Activated CD4-positive, alpha-beta T cell treated with anti-CD3 and anti-CD28 coated beads, Interleukin-2, amount 10 ng/mL, durations not matched to agents 24 days and 14 days (primary cell): ENCODE measurements at places on chromosomes 6 and 20. TPM values are rescaled to one million over a fixed set of nuclear protein-coding genes. Genes with fewer than 3 reads are reported as not detected.
A peak's percentile ranks its signal among the peaks of the same experiment; 100 is the strongest.

PI3 gene
- not detected in 2 replicates for total RNA-seq

BCKDHB gene
- total RNA-seq: 15.6 and 16.5 TPM in 2 replicates

RBPJL gene
- not detected in 2 replicates for total RNA-seq

KIF25 gene
- total RNA-seq: not detected in 2 replicates

OOEP gene
- 0.47 TPM in 2 replicates for total RNA-seq

POM121L2 gene
- total RNA-seq: not detected in 2 replicates

FITM2 gene
- 2.0 and 2.8 TPM in 2 replicates for total RNA-seq

PRPF6 gene
- 79.5 and 81.3 TPM in 2 replicates for total RNA-seq

SNX3 gene
- 75.1 and 78.0 TPM in 2 replicates for total RNA-seq

CD83 gene
- 80.2 and 84.8 TPM in 2 replicates for total RNA-seq

PDE10A gene
- total RNA-seq: not detected in 2 replicates

CRISP3 gene
- not detected in 2 replicates for total RNA-seq

GRCh38 chr6:22367346-22367745, 70.5 kb upstream of the PRL start:
- DNase-seq: no peak

DNA sequence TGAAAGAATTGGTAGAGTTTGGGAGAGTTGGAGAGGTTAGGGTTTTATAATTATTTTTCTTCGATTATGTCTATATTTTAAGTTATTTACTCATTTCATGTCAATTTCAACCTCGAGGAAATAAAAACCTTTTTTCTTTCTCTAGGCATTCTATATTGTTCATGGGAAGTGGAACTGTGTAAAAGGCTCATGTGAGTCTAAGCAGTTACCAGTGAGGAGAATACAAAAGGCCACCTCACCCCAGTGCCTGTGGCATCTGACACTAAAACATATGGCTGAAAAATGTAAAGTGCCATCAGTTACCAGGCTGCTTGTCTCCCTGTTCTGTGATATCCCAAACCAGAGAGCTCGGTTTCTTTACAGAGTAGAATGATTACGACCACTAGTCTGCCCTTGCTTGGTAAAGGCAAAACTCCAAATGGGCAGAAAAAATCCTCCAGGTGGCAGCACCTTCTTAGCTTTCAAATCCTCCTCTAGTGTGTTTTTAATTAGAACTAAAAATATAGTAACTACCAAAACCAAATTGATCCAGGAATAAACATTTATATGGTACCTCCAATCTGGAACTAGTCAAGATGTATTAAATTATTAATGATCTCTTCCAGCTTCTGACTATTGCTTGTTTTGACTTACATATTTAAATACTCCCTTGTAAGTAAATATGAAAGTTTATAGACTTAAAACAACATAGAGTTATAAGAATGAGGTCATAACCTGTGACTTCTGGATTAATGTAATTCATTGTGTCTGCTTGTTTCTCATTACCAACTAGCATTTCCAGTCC, 122.6 kb upstream of the MCHR2 start:
- DNase-seq: peak; percentile 69

- no peak for DNase-seq
These were observed 52.1 kb downstream of the TENT5A start for GRCh38 chr6:81700414-81700813.

DNA sequence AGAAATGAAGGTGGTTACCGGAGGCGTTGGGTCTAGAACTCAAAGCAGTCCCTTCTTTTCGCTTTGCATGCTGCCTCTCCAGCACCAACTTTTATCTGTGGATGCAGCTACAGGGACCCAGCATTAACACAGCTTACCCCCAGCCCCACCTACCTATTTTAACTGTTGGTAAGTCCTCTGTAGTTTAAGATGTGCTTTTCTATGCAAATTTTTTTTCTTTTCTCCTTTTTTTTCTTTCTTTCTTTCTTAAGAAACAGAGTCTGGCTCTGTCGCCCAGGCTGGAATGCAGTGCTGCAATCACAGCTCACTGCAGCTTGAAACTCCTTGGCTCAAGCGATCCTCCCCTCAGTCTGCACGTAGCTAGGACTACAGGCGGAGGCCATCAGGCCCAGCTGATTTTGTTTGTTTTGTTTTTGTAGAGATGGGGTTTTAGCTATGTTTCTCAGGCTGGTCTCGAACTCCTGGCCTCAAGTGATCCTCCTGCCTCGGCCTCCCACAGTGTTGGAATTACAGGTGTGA, 6.5 kb upstream of the USP45 start:
- no peak for DNase-seq

- DNase-seq: no peak
These were observed 387.8 kb upstream of the GJE1 start for GRCh38 chr6:141744971-141745370.

- DNase-seq: no peak
These were observed 55.1 kb downstream of the ELOVL5 start for GRCh38 chr6:53293691-53294090.

DNA sequence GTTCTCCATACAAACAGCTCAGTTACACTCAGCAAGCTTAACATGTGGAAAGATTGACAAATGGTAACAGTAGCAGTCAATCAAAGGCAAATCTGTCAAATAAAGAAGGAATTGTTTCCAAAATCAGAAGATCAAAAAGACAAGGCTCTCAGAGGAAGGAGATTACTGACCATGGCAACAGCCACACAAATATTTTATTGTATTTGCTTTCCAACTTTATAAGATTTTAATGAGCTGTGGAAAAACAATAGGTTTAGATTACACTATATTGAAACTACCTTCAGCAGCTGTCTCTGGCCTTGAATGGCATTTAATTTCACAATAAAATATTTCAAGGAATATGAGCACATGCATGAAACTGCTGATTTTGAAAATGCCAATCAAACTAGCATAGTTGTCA, 1143.9 kb upstream of the GJE1 start:
- DNase-seq: no peak

- no peak for DNase-seq
These were observed 161.7 kb downstream of the PLCB1 start for GRCh38 chr20:8293750-8294149.

GRCh38 chr20:38609815-38610214, 8.2 kb downstream of the ARHGAP40 start:
- DNase-seq: no peak

- no peak for DNase-seq
These were observed 5.7 kb downstream of the ELOVL4 start for GRCh38 chr6:79941489-79942151.

GRCh38 chr6:18598551-18599264, 211.6 kb downstream of the RNF144B start:
- DNase-seq: no peak
